ENCODE measurements at places on chromosomes 12 and 14.

- no peak for DNase-seq
Measured at GRCh38 chr12:23950210-23950774, 822 bp upstream of the SOX5 start.

GRCh38 chr14:69005432-69006148, 26.5 kb upstream of the ACTN1 start:
- peak; percentile 89 for DNase-seq

DNA sequence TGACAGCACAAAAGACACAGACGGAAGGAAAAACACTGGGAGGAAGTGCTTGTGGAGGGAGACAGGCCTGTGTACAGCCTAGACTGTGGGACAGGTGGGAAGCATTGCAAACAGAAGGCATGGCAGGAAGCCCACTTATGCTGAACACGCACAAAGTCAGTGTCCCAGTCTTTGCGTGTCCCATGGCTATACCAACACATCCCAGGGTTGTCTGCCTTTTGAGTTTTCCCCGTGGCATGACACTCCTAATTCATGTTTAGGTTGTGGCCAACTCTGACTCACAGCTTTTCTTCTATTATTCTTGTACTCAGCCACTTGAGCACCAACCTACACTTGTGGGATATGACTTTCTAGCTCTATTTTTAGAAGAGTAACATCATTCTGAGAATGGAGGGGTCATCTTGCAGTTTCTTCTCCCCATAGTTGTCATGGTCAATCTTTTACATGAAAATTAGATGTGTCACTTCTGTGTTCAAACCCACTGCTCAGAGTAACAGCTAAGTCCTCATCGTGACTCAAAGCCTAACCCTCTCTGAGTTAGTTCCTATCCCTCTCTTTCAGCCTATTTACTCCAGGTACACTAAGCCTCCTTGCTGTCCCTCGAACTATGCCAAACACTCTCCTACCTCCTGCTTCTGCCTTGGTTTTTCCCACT, 27.5 kb upstream of the JPH4 start:
- no peak for DNase-seq

- no peak for DNase-seq
Measured at GRCh38 chr12:99284161-99284560, 363.4 kb upstream of the GARIN6 start.

DNA sequence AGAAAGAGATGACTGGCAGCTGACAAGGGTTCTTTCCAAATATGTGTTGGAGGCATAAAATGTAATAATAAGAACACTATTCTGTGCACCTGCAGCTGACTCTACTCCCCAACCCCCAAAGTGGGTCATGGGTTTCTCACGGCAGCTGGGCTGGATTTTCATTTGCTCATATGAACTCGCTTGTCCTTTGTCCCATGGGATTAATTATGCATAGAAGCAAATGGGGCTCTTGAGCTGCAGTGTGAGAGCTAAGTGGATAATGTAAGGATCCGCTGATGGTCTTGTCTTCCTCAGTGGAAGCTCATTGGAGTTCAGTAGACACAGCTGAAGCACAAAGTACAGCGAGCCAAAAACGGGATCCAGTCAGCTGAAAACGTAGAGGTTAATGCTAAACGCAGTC, 46.3 kb downstream of the TTC8 start:
- no peak for DNase-seq

All from non-pigmented ciliary epithelial cell (primary cell).